ENCODE measurements at places on chromosomes 2 and 18. TPM values are rescaled to one million over a fixed set of nuclear protein-coding genes. Genes with fewer than 3 reads are reported as not detected.

AGXT gene
- not detected for total RNA-seq

- no peak for DNase-seq
These were observed 10.9 kb downstream of the INO80D start for GRCh38 chr2:206075113-206075512.

- DNase-seq = no peak
These were observed 223.2 kb upstream of the PIK3C3 start for GRCh38 chr18:41731884-41732283.

- no peak for DNase-seq
These were observed 599.5 kb upstream of the ZNF804A start for GRCh38 chr2:183998797-183999190.

All from activated naive CD4-positive, alpha-beta T cell treated with anti-CD3 and anti-CD28 coated beads, Interleukin-2, amount 50 U/mL, for 72 hours (primary cell).